ENCODE measurements at places on chromosomes 7 and 10.

GRCh38 chr7:65441010-65441409, 67.4 kb downstream of the ZNF92 start:
- no peak for DNase-seq

DNA sequence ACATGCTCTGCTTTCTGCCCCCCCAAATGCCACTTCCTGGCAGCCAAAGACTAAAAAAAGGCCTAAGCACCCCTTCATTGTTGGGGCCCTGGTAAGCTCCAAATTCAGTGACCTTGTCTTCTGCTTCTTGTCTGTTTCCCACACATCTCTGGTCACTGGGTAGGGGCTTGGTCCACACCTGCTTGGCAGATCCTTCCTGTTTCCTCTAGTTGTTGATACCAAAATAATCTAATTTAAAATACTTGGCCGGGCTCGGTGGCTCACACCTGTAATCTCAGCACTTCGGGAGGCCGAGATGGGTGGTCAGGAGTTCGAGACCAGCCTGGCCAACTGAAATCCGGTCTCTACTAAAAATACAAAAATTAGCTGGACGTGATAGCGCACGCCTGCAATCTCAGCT, 130.6 kb downstream of the CAMK1D start:
- no peak for DNase-seq

GRCh38 chr10:84453303-84453702, 124.9 kb downstream of the CCSER2 start:
- DNase-seq, result no peak

GRCh38 chr10:876438-876837, 55.1 kb downstream of the LARP4B start:
- DNase-seq, result no peak

DNA sequence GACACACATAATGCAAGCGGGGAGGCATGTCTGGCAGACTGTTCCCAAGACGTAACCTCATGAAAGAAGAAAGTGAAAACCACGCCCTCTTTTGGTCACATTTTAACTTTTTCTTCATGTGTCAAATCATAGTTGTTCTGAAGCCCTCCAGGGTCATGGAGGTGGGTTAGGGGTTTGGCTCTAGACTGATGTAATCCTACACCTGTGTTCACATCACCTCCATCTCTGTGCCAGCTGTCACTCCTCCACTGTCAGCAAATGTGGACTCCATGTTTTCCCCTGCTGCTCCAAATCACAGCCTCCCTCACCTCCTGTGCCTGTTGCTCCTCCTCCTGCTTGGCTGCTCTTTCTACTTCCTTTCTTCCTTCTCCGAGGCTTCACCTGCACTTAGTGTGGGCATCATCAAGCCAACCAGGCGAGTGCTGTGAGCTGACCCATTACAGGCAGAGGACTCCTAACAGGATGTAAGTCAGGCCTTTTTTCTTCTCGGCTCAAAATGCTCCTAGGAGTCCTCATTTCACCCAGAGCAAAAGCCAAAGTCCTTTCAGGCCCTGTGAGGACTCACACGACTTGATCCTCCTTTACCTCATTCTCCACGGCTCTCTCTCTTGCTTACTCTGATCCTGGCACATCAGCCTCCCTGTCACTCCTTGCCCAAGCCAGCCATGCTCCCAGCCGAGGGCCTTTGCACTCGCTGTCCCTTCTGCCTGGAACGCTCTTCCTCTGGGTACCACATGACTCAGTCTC, 66.4 kb upstream of the IFRD1 start:
- no peak for DNase-seq

- no peak for DNase-seq
These were observed 6.8 kb downstream of the GIGYF1 start for GRCh38 chr7:100687261-100687660.

DNA sequence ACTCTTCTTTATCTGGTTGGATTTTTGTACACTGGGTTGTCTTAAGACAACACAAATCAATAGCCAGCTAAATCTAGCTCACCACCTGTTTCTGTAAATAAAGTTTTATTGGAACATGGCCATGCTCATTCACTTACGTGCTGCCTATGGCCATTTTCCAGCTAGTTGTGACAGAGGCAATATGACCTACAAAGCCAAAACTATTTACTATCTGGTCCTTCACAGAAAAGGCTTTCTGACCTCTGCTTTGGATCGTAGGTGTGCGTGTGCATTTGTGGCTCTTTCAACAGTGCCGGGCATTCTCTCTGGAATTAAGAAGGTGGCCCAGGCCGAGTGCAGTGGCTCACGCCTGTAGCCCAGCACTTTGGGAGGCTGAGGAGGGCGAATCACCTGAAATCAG, 45.5 kb downstream of the NRAP start:
- no peak for DNase-seq

- no peak for DNase-seq
These were observed 185.7 kb upstream of the AUTS2 start for GRCh38 chr7:69412331-69413146.

GRCh38 chr10:129914153-129914855, 49.8 kb downstream of the EBF3 start:
- DNase-seq, result no peak
